Stimulated activated naive CD8-positive, alpha-beta T cell treated with anti-CD3 and anti-CD28 coated beads, Interleukin-15, Interleukin-2, amounts not matched to agents 100 U/mL and 50 U/mL, for 24 hours (primary cell): ENCODE measurements at places on chromosomes 6 and 20.

DNA sequence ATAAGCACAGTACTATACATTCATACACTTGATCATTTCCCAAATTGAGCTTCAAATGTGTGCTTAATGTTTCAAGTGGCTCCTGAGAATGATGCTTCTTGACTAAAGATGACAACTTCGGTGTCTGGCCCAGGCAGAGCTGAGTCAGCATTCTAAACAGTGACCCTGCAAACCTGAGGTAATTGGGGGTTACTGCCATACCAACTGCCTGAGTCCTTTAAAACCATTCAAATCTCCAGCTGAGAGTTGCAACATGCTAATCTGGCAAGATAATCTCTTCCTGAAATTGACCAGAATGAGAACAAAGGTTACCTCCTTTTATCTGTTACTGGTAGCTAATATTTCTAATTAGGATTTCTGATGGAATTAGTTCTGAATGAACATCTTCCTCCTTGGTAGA, 8.2 kb downstream of the BACH2 start:
- no peak for DNase-seq

DNA sequence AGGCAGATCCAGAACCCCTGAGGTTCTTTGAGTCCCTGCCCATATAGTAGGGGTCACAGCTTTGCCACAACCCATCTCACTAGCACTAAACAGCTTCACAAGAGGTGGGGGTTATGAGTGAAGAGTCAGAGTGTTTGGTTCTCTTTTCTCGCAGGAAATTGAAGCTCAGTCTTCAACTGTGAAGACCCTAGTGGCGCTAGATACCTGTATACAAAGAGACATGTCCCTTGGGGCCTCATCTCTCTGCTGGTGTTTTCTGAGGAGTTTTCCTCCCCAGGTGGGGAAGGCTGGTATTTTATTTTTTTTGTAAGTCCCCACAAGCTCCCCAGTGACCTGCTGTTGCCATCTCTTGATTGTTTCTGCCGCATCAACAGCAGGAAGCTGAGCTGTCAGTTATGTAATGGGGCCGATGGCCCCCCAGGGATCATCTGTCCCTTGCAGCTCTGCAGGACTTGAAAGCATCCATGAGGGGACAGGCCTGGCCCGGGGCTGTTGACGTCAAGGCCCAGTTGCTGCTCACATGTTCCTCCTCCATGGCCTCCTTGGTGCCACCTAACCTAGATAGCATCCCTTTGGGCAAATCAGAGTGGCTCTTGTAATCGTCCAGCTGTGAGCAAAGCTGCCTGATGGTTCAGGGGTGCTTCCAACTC, 23.1 kb downstream of the STK35 start:
- no peak for DNase-seq

- DNase-seq, result no peak
These were observed 607.3 kb upstream of the CITED2 start for GRCh38 chr6:139981768-139982181.

- DNase-seq, result no peak
These were observed 81.8 kb upstream of the SPACA1 start for GRCh38 chr6:87965806-87966205.

DNA sequence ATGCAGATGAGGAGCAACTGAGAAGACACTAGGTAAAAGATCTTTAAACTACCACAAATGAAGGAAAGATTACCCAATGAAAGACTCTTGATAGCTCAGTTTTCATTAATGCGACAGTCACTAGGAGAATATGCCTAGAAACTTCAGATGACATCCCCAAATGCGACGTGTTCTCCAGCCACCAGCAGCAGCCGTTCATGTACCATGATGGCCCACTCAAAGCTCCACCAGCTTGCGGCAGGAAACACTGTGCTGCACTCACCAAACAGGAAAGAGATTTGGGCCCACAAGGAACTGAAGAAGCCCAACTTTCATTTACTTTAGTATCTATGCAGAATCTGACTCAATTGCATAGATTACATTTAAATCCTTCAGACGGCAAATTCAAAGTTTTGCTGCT, 7.5 kb downstream of the DIDO1 start:
- DNase-seq, result peak; percentile 65

DNA sequence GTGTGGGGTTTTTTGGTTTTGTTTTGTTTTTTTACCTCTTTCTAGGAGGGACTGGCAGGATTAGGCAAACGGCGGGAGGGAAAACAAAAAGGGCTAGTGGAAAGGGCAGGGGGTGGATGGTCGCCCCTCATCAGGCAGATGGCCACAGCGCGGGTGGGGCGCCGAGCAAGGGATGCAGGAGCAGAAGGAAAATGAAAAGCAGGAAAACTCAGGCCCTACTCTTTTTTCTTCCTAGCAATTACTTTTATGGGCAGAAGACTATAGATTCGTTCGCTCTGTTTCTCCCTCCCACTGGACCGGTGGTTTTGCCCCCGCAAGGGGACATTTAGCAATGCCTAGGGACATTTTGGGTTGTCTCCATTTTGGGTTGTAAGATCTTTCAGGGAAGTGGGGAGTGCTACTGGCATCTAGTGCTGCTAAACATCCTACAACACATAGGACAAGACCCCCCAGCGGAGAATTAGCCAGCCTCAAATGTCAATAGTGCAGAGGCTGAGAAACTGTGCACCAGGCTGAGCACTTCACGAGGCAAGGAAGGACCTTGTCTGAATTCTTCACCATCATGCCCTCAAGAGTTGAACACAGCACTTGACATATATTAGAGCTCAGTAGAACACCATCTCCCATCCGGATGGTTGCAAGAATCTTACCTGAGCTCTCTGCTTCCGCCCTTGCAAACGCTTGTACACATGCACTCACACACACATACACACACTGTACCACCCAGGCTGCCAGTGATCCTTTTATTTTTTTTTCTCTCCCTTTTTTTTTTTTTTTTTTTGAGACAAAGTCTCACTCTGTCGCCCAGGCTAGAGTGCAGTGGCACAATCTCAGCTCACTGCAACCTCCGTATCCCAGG, 4.8 kb upstream of the ZMYND8 start:
- DNase-seq, result no peak

DNA sequence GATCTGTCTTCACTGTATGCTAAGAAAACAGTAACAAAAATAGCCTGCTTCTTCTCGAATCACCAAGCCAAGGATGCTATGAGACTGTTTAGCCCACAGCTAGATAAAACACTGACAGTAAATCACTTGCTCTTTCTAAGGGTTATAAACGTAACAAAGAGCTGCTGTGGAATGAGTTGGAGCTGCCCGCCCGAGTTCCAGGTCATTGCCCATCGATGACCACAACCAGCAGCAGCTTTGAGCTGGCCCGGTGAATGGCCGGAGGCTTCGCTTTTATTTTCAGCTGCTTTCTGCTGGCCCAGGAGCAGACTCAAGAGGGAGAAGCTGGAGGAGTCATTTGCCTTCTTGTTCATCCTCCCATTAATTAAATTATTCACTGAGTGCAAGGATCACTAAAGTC, 82.2 kb upstream of the CDH4 start:
- no peak for DNase-seq

- no peak for DNase-seq
These were observed 176.2 kb downstream of the TFAP2C start for GRCh38 chr20:56805313-56805712.

GRCh38 chr6:108561742-108562502, 1.2 kb downstream of the FOXO3 start:
- DNase-seq, result no peak

DNA sequence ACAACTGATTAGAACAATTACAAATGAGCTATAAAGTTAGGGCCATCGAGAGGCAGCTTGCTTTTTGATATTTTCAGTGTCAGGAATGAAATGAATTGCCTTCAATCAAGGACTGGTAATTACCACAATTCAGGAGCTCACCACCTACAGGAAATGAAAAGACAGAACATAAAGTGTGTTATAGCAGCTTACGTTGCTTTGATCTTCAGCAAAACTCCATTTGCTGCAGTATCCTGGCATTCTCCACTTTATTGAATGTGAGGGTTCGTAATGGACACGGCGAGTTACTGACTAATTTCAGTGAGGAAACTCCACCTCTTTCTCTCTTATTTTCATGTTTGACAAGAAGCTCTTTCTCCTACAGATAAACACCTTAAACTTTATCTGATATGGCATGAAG, 440.0 kb upstream of the HSF2 start:
- no peak for DNase-seq

DNA sequence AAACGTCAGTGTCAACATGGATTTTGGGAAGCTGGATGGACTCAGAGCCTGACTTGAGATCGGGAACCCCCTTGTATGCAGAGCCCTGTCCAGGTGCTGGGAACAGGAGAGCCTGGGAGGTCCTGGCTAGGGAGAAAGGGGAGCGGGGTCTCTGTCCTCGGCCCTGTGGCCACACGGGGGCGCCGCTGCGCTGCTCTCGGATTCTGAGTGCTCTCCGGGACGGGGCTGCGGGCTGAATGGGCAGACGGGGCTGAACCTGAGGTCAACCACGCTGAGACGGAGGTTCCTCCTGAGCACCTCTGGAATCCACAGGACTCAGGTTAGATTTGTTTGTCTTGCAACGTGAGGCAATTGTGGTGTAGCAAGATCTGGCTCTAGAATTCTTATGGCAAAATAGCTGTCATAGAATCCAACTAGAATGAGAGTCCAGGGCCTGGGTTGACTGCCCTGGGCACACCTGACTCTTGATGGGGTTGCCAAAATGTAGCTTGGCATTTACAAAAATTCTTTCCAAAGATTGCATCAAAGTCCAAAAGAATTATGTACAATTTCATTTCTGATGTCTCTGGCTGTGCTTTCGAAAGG, 20.6 kb upstream of the HLA-F start:
- DNase-seq, result peak; percentile 93

DNA sequence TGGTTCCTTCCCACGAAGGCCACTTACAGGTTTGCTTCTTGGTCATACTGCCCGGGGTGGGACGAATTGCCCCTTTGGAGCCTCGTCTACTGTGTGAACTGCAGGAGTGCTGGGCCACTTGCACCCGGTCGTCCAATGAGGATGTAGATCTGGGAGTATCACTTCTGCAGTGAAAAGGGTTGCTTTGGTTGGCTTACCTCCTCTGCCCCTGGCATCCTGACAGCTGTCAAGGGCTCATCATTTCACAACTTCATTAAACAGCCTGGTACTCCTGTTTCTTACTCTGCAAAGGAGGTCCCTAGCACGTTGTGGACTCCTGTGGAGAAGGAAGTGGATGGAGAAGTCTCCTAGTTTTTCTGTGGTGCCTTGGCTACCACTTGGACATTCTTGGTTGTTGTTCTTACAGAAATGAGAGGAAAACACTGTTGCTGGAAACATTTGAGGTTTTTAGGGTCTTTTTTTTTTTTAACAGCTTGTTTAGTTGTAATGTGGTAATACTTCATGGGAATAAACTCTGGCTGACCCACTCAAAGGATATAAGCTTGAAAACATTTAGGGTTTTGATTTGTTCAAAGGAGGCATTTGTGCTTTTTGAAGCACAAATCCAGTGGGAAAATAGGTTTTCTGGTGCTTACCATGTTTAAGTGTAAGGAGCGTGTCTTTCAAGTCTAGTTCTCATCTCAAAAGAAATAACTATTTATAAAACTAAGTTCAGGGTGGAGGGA, 60.7 kb downstream of the AKAP12 start:
- DNase-seq, result no peak

DNA sequence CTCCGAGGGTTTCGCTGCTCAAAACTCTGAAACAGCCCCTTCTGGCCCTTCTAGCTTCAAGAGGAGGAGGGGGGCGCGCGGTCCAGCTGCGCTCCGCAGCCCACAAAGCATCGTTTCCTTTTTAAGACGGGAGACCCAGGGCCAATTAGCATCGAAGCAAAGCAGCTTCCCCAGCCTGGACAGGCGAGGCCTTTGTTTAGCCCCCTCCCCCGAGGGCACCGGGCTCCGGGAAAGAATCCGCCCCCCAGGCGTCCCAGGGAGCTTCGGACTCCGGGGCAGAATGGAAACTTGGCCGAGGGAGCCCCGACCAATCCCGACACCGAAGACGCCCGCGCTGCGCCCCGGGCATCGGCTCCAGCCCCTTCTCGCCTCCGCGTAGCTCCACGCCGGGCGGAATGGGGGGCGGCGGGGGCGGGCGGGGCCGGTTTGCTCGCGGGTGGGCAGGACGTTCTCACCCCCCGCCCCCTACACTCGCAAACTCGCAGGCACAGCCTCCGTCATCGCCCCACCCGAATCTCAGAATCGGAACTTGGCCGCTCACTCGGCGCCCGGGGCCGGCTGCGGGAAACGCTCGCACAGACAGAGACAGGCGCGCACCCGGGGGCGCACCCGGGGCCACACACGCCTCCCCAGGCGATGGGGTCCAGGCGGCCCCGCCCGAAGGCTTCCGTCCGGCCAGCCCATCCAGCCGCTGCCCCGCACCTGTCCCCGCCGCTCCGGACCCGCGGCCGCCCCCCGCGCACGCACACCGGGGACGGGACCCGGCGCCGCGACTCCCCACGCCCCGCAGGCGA, 628 bp downstream of the NKAIN4 start:
- no peak for DNase-seq

DNA sequence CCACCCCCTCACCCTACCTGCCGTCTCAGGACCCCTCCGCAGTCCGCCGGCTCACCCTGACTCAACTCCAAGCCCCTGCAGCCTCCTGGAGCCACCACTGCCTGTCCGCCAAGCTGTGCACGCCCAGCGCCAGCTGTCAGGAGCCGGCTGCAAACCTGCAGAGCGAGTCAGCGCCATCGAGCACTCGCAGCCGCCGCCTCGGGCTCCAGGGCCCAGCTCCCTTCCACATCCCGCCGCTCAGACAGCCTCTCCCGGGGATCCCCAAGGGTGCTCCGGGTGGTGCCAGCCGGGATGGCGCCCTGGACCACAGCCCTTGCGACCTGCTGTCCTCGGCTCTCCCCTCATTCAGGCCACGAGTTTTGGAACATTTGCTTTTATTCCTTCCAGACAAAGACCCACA, 4.3 kb downstream of the TNNC2 start:
- no peak for DNase-seq

DNA sequence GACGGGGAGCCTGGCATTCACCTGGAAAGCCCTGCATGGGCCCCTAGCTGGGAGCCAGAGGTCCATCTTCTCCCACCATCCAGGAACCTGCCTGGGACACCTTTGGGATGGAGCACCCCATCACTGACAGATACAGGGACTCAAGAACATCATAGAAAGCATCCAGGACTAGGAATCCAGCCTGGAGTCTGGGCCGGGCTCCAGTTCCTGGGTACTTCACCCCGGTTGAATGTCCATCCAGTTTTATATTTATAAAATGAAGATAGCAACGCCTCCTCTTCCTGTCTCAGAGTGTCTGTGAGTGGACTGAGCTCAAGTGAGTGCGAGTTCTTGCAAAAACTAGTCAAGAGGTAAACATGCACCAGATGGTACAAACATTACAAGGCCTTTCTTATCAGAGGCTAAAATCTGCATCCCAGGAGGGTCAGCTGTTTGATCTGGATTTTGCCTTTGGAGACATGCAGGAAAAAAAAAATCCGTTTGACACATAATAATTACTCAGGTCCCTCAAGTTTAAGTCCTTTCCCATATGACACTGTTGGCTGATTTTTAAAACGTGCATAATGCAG, 27.4 kb downstream of the ZC3H12D start:
- no peak for DNase-seq

- no peak for DNase-seq
These were observed 73.8 kb upstream of the MPC1 start for GRCh38 chr6:166456395-166457156.

- no peak for DNase-seq
These were observed 64.0 kb upstream of the CEP85L start for GRCh38 chr6:118715376-118715775.

GRCh38 chr6:156449128-156449527, 328.1 kb upstream of the ARID1B start:
- no peak for DNase-seq
